Activated CD8-positive, alpha-beta memory T cell treated with anti-CD3 and anti-CD28 coated beads, Interleukin-2, amount 50 U/mL, for 4 hours (primary cell): ENCODE measurements at places on chromosomes 13 and 19.

- DNase-seq, result no peak
Measured at GRCh38 chr13:25118378-25118905, 22.5 kb downstream of the PABPC3 start.

- DNase-seq, result no peak
Measured at GRCh38 chr13:76729691-76730090, 156.5 kb downstream of the KCTD12 start.

DNA sequence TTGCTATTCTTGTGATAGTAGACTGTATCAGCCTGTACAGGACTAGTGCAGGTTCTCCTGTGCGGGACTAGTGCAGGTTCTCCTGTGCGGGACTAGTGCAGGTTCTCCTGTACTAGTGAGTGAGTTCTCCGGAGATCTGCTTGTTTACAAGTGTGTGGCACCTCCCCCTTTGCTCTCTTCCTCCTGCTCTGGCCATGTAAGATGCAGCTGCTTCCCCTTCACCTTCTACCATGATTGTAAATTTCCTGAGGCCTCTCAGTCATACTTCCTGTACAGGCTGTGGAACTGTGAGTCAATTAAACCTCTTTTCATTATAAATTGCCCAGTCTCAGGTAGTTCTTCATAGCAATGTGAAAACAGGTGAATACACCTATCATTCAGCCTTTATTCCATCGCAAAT, 289.6 kb downstream of the TEX29 start:
- no peak for DNase-seq

DNA sequence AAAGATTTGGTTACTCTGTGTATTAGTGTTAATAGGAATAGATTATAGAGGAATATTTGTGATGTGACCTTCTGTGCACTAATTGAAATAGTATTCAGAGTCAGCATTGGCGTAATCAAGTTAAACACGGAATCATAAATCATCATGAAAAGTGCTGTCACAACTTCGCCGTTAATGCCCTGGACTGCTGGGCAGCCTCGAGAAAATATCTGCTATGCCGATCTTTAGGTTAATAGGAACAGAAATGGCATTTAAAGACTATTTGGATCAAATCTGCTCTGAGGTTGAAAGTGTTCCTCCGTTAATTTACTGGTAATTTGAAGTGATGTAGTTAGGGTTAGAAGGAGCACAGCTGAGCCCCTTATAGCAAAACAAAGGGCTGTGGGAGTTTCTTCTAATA, 219.0 kb downstream of the MZT1 start:
- no peak for DNase-seq

DNA sequence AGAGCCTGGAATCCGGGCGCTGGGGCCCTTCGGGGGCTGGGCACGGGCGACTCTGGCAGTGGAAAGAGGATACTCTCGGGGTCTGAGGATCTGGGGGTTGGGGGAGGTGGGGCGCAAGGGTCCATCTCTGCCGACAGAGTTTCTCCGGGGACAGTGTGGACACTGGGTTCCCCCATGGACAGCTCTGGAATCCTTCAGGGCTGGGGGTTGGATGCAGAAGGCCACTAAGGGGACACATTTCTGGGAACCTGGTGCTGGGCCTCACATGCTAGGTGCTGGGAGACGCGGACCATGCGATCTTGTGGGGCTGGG, 2.3 kb downstream of the TGFBR3L start:
- no peak for DNase-seq

DNA sequence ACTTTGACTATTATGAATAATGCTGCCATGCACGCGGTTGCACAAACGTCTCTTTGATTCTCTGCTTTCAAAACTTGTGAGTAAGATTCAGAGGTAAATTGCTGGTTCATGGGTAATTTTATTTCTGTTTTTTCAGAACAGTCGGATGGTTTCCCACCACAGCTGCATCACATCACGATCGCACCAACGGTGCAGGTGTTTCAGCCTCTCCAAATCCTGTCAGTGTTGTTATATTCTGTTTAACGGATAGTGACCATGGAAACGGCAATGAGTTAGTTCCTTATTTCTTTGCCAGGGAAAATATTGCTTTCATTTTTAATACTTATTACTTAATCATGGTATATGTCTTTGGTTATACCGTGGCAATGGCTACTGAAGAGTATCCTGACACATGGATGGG, 19.1 kb upstream of the ZNF835 start:
- no peak for DNase-seq

DNA sequence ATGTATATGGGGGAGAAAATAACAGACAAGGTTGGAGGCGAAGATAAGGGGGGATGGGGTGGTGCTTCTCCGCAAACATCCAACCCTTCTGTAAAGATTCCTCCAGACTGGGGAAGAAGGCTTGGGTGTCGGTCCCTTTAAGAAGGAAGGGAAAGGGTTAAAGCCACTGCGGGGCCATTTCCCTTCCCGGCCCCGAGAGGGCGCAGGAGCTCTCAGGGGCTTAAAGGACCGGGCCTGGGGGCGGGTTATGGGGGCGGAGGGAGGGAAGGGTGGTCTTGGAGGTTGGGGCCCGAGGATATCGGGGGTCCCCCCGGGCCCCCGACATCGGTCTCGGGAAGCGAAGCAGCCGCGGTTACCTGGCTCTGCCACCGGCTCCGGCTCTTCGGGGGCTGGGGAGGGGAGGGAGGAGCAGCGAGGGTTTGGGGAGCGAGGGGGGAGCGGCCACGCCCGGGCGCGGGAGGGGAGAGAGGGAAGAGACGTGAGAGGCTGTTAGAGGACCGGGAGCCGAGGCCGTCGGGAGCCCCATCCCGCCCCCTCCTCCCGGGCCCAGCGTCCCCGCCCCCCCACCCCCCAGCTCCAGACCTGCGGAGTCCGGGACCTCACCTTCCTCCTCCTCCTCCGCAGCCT, 2.8 kb downstream of the TNNT1 start:
- DNase-seq, result no peak

DNA sequence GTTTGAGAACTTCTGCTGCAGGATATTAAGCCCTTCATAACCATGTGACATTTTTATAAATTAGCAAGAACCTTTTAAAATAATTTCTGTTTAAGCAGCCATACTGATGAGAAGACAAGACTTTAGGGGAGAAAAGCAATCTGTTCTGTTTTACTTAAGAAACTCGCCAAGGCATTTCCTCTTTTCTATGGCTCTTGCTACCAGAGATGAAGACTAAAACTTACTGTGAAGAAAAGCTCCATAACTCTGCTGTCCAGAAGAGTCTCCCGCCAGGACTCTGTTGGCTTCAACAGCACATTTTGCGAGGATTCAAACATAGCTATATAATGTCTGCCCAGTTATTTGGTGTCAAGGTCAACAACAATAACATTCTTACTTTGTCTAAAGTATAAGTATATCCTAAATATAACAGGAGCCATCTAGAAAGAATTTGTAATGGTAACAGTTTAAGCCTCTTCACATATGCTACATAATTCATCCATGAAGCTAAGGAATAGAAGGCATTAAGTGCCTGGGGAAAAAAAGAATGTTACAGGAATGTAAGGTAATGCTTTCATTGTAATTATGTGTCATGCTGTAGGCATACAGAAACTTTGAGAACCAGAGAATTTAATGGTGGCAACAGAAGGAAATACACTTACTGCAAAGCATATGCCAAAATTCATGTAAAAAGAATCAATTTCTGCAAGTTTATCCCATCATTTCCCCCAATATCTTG, 53.2 kb upstream of the EEF1AKMT1 start:
- DNase-seq, result no peak

DNA sequence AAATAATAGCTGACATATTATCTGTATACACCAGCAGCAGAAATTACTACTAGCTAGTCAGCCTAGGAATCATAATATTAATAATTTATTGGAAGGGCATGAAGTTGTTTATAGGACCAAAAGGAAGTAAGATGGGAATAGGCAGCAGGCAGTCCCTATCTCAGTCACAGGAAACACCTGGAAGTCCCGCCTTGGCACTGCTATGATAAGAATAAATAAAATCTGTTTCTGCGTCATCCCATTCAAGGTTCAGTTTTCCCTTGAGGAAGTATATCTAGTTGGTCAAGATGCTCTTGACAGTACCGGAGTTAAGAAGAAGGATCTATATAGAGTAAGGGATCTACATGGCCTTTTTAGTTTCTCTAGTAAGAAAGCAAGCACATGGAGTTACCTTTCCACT, 830.8 kb downstream of the DIAPH3 start:
- DNase-seq, result no peak
